IPS DF 19.7 (cell line): ENCODE measurements at places on chromosomes 5 and 9.
A peak's percentile ranks its signal among the peaks of the same experiment; 100 is the strongest.

DNA sequence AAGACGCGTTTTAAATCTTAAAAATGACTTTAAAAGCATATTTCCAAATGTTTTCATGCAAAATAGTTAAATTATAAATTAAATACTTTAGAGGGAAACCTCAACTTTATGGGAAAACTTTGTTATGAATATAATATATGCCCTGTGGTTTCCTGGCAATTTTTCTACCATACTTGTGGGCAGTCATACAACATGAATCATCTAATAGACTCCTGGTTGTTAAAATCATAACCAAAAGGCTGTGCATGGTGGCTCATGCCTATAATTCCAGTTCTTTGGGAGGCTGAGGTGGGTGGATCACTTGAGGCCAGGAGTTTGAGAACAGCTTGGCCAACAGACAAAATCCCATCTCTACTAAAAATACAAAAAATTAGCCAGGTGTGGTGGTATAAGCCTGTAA is 18.2 kb downstream of the ATP10B start:
- DNase-seq, result no peak

DNA sequence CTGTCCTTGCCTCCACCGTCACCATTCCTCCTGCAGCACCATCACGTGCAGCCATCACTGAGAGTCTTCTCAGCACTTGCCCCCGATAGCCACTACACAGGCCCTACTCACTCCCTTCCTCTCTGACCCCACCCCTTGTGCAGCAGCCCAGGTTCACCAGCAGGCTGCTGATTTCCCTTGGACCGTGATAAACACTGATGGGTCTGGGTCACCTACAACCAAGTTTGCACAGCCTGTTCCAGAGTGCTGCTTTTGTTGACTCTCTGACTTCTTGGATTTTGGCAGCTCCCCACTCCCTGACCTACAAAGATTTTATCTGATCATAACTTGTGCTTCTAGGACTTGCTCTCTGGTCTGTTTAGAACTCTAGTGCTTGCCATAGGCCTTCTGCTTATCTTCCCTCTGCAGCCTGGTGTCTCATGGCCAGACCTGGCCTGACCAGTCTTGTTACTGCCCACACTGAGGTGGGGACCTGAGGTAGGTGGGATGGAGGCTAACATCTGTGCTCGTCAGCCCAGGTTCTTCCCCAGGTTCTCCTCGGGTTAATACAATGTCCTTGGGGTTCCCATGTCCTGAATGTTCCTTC is 109.3 kb downstream of the TARS1 start:
- no peak for DNase-seq

DNA sequence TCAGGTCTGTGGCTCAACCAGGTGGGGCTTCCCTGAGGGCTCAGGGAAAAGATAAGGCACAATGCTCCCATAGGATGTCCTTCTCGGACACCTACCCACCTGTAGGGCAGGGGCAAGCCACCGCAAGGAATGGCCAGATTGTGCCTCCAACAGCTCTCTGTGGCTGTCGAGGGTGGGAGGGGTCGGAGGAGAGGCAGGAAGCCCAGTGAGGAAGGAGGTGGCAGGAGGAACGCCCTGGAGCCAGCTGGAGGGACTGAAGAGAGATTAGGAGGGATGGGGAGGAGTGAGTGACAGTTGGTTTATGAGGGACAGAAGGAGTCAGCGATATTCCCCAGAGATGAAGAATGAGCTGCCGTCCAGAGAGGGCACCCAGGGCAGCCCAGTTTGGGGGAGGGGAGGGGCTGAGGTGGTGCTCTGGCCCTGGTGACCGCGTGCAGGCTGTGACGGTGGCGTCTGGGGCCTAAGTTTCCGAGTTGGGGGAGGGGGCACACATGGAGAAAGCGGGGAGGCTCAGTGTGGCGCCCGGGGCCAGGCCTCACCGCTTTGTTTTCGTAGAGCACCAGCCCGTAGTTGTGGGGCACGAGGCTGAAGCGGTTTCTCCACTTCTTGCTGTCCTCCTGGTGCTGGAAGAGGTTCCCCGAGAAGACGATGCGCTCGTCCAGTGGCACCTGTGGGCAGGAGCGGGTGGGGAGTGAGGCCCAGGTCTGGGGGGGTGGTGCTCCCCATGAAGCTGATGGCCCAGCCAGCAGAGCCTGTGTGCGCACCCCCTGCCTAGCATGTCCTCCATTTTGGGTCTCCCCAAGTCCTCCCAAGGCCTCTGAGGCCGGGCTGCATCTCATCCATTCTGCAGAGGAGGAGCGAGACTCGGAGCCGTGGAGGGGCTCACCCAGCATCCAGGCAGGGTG is 75.6 kb downstream of the LRSAM1 start:
- no peak for DNase-seq

- DNase-seq, result peak; percentile 23
Observed at GRCh38 chr5:111735583-111736270, 21.3 kb downstream of the NREP start.

DNA sequence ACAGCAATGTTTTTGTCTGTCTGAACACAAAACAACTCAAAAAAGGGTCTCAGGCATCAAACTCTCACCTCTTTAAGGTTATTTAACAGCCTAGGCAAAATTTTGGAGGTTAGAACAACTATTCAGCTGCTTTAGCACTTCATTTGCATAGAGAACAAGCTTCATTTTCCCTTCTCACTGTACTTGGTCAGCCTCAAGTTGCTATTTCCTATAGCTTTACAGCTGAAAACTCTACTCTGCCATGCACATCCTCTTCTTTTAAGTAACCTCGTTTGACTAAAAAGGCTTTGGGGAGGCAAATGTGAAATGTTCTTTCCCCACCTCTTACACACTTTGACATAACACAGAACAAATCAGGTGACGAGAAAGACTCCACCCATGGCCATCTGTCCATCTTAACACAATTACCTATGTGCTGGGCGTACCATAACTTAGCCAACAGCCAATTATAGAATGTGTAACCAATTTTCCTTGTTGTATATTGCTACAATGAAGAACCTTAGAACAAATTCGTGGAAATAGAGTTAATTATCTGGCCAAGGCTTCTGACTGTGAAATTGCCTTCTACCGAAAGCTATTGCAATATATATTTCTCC is 195.7 kb downstream of the DCP2 start:
- no peak for DNase-seq
